ENCODE measurements at places on chromosomes 1 and 21.

GRCh38 chr1:163399976-163400601 is 78.3 kb downstream of the NUF2 start:
- DNase-seq = no peak

GRCh38 chr1:217495249-217495648 is 135.6 kb downstream of the GPATCH2 start:
- no peak for DNase-seq

- no peak for DNase-seq
Measured at GRCh38 chr1:232335261-232335660, 294.7 kb downstream of the SIPA1L2 start.

DNA sequence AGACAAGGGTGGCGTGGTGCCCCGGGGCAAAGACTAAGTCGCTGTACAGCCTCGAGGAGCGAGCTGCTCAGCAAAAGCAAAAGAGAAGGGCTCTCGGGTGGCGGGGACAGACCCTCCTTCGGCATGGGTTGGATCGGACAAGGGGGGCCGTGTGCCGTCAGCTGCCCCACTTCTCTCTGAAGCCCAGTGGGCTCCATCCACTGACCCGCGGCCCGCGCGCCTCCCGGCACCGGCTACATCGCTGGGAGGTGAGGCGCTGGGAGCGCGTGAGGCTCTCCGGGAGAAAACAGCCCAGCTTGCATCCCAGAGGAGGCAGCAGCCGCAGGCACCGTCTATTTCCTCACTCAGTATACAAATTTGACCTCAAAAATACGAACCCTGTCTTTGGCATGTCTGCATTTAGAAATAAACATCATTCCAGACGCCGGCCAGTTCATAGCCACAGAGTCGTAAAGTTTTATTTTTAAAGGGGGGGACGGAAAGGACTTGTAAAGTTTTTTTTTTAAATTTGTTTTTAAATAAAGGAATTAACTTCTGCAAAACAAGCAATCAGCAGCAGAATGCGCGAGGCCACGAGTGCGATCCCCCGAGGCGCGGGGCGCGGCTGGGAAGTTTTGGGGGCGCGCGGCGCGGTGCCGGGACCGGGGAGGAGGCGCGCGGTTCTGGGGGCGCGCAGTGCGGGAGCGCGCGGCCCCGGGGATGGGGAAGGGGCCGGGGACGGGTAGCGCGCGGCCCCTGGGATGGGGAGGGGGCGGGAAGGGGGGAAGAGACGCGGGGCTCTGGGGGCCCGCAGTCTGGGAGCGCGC is 689 bp upstream of the GPR137B start:
- DNase-seq = peak; percentile 25

DNA sequence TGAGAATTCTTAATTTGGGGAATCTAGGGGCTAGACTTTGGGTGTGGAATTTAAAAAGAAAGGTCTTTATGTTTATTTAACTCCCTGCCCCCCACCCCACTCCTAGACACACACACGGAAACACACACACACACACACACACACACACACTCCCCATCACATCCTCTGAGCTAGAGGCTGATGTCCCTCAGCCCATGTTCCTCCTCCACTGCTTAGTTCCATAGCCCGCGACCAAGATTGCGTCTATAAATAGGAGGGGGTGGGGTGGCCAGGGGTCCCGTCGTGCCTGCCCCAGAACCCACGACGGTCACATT is 655 bp upstream of the KIRREL1 start:
- no peak for DNase-seq

- no peak for DNase-seq
Measured at GRCh38 chr1:186002406-186002805, 268.2 kb downstream of the HMCN1 start.
